Brain (organoid and tissue), 16 donors: ENCODE measurements at places on chromosomes 16 and 17. TPM values are rescaled to one million over a fixed set of nuclear protein-coding genes. Genes with fewer than 3 reads are reported as not detected.

ICAM2 gene
- 25.2 TPM for polyA plus RNA-seq

SPN gene
- 0.37 TPM for polyA plus RNA-seq

SMPD3 gene
- 60.8 TPM for polyA plus RNA-seq

HLF gene
- 6.1 TPM for polyA plus RNA-seq
